ENCODE measurements at places on chromosomes 12 and 14.
A peak's percentile ranks its signal among the peaks of the same experiment; 100 is the strongest.

- DNase-seq: no peak
Observed at GRCh38 chr14:59331217-59331616, 134.0 kb downstream of the GPR135 start.

DNA sequence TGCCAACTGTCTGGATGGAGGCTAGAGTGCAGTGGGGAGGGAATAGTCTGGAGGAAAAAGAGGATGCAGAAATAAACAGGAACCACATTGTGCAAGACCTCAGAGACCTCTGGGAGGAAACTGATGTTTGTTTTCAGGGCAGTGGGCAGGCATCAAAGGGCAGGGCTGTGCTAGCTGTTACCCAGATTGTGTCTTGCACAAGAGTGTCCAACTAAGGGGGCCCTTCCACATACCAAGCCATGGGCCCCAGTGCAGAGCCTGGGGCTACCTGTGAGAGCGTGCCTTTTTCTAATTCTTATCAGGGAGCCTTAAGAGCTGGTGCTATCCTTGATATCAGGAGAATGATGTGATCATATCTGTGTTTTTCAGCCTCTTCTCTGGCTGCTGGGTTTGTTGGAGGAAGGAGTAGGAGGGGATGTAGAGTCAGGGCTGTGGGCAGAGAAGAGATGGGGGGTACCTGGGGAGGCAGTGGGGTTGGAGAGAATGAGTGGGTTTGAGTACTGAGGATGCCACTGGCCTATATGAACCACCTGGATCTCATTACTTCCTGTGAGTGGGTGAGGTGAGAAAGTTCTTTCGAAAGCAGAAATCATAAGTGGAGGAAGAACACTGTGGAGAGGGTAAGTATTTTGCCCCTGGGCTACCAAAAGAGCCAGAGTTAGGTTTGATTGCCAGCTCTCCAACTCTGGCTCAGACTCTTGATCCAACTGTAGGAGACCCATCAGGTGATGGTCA is 259.2 kb upstream of the CRY1 start:
- DNase-seq: no peak

GRCh38 chr12:47782372-47782770 is 9.3 kb downstream of the SLC48A1 start:
- DNase-seq: no peak

DNA sequence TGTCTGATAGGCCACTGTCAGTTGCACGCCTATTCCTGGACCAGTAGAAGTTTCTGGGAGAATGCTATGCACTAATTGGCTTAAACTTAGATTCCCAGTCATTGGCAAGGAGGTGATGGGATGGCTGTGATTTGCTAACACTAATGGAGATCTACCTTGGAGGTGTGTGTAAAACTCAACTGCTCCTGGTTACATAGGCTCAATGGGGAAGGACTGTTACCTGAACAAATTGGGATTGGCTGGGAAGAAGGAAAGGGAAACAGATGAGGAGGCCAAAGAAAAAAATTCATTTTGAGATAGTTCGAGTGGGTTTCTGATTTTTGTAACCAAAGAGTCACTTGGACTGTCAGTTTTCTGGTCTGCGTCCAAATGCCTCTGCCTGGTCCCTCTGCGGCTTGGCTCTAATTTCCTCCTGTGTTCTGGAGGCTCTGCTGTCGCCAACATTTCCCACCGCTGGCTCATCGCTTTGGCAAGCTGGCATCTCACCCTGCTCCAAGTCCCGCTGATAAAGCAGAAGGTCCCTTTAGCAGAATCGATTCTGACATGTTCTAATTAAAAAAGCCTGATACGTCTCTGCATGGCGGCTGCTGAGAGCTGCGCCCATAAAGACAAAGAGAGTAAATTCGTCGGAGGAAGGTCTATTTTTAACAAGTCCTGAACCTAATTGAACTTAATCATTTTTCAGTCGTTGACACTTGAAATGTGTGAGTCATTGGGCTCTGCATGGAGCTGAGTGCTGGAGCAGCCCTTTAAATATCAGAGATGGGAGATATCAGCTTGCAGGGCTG is 2.0 kb upstream of the CCDC63 start:
- DNase-seq: no peak

DNA sequence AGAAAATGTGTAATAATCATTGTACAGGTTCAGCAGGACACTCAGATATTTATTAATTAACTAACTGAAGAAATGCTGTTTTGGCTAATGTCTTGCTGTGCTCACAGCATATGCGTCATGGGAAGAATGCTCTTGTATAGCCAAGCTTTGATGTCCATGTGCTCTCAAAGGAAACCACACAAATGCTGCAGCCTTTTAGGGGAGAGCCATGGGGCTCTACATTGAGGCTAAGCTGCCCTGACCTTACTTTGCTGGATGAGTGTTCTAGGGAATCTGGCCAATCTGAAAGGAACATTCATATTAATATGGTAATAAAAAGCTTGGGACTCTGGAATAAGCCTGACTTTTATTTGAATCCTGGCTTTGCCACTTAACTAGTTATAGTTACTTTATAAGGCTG is 9.5 kb upstream of the CRADD start:
- no peak for DNase-seq

- no peak for DNase-seq
Observed at GRCh38 chr12:109134186-109134917, 18.0 kb downstream of the ACACB start.

DNA sequence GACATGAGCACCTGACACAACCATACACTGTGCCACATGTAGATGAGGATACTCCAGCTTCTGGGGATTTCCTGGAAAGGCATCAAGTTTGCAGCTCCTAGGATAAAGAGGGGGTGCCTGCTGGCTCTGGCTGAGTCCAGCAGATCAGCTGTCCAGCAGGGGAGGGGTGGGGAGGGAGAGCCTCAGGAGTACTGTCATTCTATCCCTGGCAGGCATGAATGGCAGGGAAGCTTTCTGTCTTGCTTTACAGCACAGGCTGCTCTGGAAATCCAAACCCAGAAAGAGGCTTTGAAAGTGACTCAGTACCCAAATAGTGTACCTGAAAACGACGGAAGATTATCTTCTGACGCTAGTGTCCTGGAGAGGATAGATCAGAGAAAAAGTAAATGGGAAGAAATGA is 32.2 kb downstream of the SLC8A3 start:
- DNase-seq: no peak

DNA sequence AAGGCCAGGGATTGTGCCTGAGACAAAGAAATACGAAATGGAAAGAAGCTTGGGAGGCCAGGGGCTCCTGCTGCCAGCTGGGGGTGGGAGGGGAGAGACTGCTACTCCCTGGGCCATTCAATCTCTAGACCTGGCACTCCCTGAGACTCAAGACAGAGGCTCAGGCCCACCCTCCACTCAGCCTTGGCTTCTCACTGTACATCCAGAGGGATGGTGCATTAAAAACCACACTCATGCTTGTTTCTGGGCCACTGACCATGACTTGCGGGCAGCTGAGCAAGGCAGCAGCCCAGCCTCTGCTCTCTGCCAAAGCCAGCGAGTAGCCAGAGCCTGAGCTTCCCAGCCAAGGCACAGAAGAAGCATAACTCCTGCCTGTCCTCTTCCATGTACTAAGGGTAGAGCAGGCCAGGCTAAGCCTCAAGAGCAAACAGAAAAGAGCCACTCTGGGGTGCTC is 41.5 kb downstream of the PITPNM2 start:
- DNase-seq: no peak

DNA sequence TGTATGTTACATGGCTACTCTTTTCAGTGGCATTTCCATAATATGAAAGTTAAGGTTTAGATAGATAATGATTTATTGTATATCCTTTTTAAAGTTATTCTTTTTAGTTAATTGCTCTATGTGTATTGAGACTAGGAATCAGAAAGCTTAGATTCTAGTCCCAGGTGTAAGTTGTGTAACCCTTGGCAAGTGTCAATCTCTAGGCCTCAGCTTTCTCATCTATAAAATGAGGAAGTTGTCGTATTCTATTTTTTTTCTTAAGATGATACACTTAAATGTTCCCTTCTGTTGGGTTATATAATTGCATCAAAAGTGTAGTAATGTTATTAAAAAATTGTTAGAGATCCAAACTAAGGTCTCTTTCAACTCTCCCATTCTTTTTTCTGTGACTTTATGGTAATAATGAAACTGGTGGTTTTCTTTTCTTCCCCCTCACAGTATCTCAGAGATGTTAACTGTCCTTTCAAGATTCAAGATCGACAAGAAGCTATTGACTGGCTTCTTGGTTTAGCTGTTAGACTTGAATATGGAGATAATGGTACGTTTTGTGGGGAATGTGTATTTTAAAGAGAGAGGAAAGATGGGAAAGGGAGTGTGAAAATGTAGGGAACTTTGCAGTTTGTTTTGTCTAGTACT is 4.1 kb downstream of the RTRAF start:
- no peak for DNase-seq

GRCh38 chr12:47900131-47901062 is 4.4 kb downstream of the VDR start:
- no peak for DNase-seq

DNA sequence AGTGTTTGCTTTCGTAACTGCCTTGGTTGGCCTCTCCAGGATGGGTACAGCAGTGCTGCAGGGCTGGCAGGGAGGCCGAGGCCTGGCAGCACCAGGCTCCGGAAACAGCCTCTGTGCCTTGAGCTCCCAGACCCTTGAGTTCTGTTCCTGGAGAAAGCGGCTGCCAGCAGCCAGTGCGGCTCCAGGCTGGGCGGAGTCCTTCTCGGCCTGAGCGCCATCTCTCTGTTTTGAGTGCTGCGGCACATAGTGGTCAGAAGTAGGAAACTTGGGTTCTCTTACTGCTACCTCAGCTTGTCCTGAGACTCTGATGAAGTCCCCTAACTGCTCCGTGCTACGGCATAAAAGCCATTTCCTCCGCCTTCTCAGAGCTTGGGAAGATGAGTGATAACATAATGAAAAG is 65.9 kb downstream of the KCNA1 start:
- no peak for DNase-seq

- DNase-seq: no peak
Observed at GRCh38 chr12:4141348-4142270, 132.0 kb upstream of the CCND2 start.

GRCh38 chr12:86723326-86723725 is 467.1 kb upstream of the MGAT4C start:
- no peak for DNase-seq

DNA sequence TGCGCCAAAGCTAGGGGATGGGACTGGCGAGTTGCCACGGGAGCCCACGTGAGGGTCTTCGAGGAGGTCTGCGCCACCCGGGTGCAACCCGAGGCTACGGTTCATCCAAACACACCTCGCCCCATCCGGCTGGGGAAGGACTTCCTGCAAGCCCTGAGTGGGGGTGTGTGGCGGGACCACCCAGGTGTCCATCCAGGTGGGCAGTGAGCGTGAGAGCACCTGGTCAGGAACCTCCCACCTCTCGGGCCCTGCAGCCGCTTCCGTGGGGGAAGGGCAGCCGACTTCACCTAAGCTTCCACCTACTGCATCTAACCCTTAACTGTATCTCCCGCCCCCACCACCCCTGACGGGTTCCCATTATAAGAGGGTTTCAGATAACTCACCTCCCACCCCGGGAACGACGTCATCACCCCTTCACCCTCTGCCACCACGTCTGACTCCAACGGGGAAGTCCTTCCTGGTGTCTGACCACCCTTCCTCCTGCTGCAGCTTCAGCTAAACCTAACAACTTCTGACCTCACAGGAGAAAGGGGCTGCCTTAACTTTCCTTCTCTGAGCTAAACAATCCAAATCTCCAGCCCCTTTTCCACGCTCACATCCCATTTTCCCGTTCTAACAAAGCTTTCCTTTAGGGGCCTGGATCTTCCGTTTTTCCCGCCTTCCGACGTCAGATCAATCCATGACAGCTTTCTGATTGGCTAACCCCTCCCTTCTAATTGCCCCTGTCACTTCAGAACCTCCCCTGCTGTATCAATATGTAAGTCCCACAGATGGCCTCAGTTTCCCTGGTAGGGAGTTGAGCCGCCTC is 27.4 kb upstream of the SMUG1 start:
- peak; percentile 34 for DNase-seq

GRCh38 chr12:19036673-19037357 is 92.7 kb upstream of the PLEKHA5 start:
- no peak for DNase-seq

DNA sequence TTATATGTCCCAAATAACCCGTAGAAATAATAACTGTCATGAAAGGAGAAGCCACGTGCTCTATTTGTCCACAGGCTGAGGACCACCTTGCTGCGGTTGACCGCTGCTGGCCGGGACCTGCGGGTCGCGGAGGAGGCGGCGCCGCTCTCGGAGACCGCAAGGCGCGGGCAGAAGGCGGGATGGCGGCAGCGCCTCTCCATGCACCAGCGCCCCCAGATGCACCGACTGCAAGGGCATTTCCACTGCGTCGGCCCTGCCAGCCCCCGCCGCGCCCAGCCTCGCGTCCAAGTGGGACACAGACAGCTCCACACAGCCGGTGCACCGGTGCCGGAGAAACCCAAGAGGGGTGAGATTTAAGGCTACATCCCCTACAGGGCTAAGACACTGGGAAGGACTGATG is 21.0 kb downstream of the RPGRIP1 start:
- DNase-seq: no peak

- no peak for DNase-seq
Observed at GRCh38 chr14:58455593-58456265, 28.2 kb downstream of the KIAA0586 start.

- no peak for DNase-seq
Observed at GRCh38 chr12:129657179-129657578, 246.6 kb downstream of the TMEM132D start.

DNA sequence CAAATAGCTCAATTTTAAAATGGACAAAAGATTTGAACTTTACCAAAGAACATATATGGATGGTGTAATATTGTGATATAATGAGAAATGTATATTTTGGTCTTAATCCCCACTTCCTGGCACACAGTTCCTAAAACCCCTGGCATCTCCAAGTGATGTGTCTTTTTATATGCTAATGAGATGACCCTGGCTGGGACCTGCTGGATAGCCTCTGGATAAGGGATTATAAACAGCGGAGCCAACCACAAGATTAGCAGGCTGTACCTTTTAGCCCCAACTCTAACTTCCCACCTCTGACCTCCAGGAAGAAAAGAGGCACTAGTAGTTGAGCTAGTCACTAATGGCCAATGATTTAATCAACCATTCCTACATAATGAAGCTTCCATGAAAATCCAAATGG is 130.0 kb downstream of the DPF3 start:
- DNase-seq: no peak

GRCh38 chr12:43180242-43180641 is 371.8 kb downstream of the ADAMTS20 start:
- no peak for DNase-seq

- no peak for DNase-seq
Observed at GRCh38 chr14:22265319-22266141, 323.5 kb downstream of the DAD1 start.

- DNase-seq: no peak
Observed at GRCh38 chr12:89783359-89784060, 74.9 kb upstream of the ATP2B1 start.

GRCh38 chr14:77886010-77886409 is 86.1 kb downstream of the ADCK1 start:
- no peak for DNase-seq

Data from CD4-positive, alpha-beta memory T cell (primary cell).